ENCODE measurements at places on chromosomes 7 and 10.

DNA sequence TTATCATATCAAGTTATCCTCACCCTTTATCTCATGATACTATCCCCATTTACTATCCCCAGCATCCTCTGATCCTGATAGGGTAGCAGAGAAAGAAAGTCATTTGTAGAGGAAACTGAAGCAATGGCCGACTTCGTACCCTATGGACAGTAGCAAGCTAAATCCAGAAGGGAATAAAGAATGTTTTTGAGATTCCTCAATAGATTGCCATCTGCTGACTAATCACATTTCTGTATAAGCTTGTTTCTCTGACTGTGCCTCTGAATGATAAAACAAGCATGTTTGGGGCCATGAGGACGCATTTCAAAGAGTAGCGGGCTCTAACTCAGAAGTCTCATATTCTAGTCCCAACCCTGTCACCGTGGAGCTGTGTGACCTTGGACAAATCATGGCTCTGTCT is 13.2 kb upstream of the FAM107B start:
- DNase-seq, result no peak

GRCh38 chr10:124153023-124153826 is 59.8 kb upstream of the CHST15 start:
- DNase-seq, result peak; percentile 31

GRCh38 chr10:100020886-100021253 is 11.1 kb upstream of the DNMBP start:
- DNase-seq, result no peak

DNA sequence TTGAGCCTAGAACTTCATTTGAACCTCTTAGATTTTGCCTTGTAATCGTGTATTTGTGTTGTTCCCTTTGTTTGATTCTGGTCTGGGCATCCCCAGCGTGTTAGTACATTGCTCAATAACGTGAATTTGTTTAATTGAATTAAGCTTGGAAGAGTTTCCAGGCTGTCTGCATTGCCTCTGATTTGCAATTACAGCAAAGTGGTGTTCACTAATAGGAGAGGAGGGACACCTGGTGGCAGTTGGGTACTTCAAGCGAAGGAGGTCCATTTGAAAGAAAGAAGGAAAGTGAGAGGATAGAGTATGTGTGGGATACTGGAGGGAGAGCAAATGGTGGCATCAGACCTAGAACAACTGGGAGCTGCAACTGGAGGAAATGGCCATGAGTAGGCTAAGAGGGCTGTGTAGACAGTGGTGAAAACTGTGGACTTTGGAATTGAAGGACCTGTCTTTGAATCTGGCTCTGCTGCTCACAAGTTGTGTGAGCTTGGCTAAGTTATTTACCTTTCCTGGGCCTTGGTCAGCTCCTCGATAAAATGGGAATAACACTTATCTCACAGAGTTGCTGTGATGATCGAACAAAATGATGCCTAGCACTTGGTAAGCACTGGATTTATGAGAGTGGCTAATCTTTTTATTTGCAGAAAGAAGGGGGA is 15.1 kb downstream of the LSMEM1 start:
- DNase-seq, result no peak

DNA sequence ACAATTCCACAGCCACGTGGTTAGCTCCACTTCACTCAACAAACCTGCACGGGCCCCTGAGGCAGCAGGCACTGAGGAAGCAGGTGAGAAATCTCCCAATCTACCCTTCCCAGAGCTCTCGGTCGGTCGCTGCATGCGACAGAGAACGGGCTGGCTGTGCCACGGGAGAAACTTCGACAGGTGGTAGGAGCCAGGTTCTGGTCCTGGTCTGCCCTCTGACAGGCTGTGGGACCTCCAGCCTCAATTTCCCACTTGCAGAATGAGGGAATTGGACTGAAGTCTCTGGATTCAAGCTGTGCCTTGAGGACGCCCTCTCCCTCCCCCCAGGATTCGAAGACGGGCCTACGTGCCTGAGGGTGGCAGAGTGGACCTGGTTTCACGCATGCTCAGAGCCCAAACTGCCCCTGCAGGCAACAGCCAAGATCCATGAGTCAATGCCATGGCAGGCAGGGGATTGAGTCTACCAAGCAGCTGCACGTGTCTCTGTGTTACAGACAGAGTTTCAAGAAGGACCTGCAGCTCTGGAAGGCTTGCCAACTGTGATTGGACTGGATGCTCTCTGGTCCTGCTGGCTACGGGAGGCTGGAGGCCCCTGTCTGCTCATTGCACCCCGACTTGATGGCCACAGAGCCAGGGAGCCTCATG is 215.0 kb downstream of the USP6NL start:
- DNase-seq, result no peak

GRCh38 chr7:105336009-105336408 is 52.7 kb downstream of the SRPK2 start:
- DNase-seq, result no peak

DNA sequence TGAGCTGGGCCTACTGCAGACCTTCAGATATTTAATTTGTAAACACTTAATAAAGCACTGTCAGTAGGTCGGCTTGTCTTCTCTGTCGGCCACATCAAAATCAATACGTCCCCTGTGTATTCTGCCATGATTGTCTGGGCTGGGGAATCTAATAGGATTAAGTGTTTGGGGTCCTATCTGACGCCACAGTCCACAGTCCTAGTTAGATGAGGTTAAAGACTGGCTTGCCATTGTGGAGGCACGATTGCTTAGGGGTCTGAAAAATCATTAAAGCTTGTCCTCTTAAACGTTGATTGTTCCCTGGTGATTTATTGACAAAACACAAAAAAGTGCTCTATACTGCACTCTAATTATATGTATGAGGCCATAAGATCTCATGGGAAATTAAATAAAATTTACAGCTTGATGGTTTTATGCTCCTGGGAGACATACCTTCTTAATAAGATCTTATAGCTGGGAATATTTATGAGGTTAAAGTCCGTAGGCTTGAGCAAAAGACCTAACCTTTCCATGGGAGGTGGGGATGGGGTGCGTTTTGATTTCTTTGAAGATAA is 650.3 kb upstream of the GALNT17 start:
- no peak for DNase-seq

- DNase-seq, result no peak
Observed at GRCh38 chr7:4132221-4132620, 549.9 kb upstream of the FOXK1 start.

- DNase-seq, result no peak
Observed at GRCh38 chr10:113020838-113021237, 70.8 kb downstream of the TCF7L2 start.

DNA sequence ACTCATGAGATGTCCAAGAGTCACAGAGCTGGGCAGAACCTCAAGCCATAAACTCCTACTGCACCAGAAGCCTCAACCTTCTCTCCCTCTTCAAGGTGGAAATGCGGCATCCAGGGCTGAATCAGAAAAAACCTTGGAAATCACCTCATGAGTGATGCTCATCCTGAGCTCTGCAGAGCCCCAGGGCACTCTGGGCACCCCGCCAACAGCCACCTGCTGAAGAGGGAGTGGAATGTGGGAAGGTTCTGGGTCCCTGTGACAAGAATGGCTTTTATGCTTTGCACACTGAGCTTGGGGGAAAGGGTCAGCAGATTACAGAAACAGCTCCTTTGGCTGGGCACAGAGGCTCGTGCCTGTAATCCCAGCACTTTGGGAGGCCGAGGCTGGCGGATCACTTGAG is 18.8 kb downstream of the NUDT1 start:
- no peak for DNase-seq

GRCh38 chr10:81498011-81498551 is 376.9 kb upstream of the NRG3 start:
- DNase-seq, result no peak

DNA sequence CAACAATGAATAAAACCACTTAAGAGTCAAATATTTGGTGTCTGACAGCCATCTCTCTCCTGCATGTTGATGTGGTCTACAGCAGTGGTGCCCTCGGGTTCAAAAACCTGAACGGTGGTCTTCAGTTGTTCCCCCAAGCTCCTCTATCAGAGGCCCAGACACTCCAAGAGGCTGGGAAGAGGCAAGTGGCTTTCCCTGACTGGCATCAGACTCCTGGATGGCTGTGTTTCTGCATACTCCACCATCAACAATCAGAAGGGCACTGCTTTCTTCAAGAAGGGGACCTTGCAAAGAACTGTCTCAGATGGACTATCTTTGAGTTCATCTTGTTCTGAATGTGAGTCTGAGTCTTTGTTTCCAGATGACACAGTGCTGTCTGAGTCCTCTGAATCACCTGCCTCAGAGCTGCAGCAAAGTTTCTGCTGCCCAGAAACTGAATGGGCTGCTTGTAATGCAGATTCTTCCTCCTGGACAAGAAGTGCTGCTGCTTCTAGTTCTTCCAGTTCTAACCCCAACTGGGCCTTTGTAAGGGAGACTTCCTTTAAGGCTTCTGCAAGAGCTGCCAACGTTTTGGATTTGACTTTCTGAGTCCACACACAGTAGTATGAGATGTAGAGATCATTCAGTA is 5.9 kb upstream of the SGMS1 start:
- no peak for DNase-seq

DNA sequence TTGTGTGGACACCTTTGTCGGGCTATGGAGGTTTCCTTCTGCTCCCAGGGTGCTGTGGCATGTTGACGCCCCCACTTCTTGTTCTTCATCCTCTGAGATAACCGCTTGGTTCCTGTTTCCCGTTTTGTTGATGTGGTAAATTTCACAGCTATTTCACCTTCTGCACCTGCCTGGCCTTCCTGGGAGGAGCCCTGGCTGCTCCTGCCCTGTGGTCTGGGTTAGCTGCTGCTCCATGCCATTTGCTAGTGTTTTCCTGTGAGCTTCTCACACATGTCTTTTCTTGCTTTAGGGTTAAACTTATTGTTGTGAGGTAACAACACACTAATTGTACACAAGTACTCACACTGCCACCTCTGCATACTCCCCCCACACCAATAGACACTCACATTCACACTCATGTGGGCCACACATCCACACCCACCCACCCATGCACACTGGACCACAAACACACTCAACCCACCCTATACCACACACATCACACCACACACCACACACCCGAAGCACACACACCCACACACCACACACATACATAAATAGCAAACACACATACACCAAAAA is 46.5 kb upstream of the MSMB start:
- no peak for DNase-seq

- DNase-seq, result no peak
Observed at GRCh38 chr10:21261842-21262294, 263.6 kb downstream of the SKIDA1 start.

- DNase-seq, result no peak
Observed at GRCh38 chr7:20064974-20065862, 152.0 kb downstream of the MACC1 start.

GRCh38 chr10:47192273-47192672 is 107.7 kb upstream of the GDF10 start:
- no peak for DNase-seq

DNA sequence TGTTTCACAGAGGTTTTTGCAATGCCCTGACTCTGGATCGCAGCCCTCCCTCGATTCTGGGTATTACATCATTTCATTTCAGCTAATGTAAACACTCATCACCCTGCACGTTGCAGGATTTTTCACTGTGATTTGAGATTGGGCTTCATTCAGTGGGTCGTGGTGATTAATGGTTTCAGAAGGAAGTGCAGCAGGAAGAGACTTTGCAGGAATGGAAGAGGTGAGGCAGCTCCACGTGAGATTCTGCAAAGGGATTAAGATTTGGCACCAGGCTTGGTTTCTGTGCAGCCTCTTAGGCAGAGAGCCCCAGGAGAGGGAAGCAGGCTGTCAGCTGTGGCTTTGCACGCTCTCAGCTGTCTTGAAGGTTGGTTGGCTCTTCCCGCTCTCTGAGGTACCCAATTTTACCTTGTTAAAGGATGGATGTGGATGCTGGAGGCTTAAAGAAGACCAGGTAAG is 95.2 kb downstream of the PLCE1 start:
- DNase-seq, result no peak

- peak; percentile 39 for DNase-seq
Observed at GRCh38 chr7:30135301-30136116, 723 bp downstream of the MTURN start.

- DNase-seq, result peak; percentile 65
Observed at GRCh38 chr7:26200038-26200443, 505 bp downstream of the HNRNPA2B1 start.

Data from activated T-cell treated with anti-CD3 and anti-CD28 coated beads for 48 hours (primary cell).